Spinal cord (tissue), 10 donors: ENCODE measurements at places on chromosomes 6 and 20.
A peak's percentile ranks its signal among the peaks of the same experiment; 100 is the strongest.

GRCh38 chr6:9431945-9432344 is 982.9 kb downstream of the TFAP2A start:
- no peak for DNase-seq

GRCh38 chr6:127855542-127856159 is 45.2 kb downstream of the THEMIS start:
- no peak for DNase-seq

DNA sequence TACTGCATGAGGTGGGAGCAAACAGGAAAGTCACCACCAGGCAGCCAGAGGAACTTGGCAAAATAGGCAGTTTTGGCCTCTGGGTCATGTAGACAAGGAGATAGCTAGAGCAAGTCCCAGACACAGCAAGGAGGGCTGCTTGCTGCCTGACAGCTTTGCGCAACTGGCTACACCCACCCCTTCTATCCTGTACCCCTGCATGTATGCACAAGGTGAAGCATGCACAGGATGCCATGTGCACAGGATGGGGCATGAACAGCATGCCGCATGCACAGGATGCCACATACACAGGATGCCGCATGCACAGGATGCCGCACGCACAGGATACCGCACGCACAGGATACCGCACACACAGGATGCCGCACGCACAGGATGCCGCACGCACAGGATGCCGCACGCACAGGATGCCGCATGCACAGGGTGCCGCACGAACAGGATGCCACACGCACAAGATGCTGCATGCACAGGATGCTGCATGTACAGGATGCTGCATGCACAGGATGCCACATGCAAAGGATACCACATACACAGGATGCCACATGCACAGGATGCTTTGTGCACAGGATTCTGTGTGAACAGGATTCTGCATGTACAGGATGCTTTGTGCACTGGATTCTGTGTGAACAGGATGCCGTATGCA is 104.9 kb upstream of the IYD start:
- DNase-seq, result no peak

DNA sequence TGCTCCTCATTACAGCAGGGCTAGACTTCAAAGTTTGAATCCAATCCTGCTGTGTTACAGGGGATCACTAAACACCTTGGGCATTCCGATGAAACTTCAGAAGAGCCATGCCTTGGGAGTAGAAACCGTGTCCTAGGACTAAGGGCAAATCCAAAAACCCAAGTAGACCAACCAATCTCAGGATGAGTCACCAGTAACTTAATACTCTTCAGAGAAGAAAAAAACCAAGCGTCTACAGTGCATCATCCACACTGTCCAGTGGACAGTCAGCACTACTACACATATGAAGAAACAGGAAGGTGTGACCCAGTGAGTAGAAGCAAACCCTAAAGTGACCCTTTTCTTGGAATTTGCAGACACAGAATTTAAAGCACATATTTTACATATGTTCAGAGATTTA is 39.5 kb upstream of the VAPB start:
- DNase-seq, result no peak

GRCh38 chr6:106360989-106361430 is 493 bp downstream of the CRYBG1 start:
- DNase-seq, result peak; percentile 17

DNA sequence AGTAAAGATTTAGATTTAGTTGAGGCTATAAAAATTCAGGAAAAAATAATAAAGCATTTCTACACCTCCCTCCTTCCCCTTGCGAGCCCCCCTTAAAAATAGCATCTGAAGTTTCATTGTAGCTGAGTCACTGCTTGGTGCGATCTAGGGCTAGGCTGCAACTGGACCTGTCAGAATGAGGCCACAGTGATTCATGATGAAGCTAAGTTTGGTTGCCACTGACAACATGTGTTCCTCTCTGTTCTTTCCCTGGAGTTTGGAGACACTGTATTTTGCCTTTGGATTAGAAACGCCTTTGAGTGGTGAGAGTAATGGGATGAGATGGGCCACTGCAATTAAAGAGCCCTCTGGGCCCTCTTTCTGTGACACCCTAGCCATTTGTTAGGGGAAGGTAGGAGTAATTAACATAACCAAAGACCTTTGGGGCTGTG is 334.1 kb downstream of the NRN1 start:
- peak; percentile 39 for DNase-seq
